ENCODE measurements at places on chromosomes 3 and 15.

DNA sequence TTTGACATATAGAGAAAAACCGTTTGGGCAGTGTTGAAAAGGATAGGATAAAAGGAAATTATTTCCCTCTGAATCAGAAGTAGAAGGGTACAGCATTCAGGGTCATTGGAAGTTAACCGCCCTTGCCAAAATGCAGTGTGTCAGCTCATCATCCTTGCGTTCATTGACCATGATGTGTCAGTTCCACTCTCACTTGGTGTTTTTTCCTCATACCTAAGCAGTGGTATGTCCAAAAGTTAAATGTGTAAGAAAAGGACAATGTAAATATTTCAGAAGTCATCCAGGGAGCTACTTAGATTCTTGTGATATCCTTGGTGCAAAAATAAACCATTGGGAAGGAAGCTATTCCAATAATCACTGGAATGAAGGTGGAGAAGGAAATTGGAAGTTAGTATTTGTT, 50.7 kb downstream of the MAP6D1 start:
- no peak for DNase-seq

DNA sequence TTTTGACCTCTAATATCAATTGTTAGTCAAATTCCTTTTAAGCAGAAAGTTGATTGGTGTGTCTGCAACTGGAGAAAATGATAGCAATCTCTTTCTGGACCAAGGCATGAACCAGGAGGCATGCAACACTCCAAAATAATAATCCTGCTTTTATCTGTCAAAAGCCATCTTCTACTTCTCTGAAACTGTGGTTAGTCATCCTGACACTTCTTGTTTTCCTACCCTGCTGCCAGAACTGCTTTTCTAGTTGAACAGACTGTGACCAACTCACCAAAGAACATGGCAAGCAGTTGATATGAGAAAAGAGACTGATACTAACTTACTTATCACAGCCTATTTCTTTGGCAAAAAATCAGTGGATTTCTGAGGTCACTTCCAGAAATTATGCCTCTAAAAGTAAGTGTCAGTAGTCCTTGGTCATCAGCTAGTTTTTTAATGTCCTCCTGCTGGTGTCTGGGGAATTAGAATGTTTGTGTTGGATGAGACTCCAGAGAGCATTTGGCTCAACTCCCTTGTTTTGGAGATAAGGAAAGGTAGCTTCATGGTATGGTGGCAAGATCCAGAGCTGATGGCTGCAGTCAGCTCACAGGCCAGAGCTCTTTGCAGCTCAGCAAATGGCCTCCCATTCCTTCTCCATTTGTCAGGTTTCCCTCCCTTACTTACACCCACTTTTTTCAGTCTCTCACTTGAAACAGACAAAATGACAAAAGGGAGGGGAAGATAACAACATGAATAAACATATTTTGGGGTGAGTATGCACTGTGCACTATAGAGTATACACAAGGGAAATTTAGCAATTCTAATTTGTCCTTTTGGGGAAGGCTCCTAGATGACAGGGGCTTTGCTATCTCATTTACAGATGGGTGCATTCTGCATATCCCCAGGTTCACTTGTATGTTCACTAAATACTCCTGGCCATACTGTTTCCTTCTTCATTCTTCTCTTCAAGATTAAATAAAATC, 7.0 kb downstream of the CRYGS start:
- no peak for DNase-seq

GRCh38 chr3:152269056-152269830, 514 bp downstream of the MBNL1 start:
- no peak for DNase-seq

DNA sequence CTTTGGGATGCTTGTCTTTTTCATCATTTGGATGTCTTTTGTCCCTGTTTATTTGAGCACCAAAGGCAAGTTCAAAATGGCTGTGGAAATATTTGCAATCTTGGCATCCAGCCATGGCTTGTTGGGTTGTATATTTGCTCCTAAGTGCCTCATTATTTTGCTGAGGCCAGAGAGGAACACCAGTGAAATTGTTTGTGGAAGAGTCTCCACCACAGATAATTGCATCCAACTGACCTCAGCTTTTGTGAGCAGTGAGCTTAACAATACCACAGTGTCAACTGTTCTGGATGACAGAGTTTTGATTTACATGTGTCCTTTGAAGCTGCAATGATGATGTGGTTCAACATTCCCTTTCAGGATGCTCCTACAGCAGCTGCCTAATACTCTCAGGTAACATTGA, 83.0 kb upstream of the KCNAB1 start:
- no peak for DNase-seq

DNA sequence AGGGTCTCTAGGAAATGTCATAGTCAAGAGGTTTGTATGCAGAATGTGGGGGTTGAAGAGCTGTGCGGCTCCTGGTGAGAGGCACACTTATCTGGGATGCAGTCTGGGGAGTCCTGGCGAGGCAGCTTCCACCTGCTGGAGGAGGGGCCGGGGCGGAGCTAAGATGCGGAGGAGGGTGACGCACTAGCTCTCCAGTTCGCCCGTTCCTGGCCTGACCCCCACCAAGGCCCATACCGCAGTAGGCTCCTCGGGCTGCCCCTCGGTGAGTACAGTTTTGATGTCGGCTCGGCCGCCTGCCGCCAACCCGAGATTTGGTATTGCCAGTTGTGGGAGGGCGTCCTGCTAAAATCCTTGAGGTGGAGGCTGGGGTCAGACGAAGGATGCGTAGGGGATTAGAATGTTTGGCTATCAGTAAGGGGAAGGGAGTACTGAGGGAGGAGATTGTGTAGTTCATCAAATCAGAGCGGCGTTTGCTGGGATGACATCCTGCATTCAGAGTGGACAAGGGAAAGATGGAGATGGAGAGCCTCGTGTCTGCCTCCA, at the start of gene SCG5:
TSS of gene SCG5 (plus strand) at position 194 of the 543 bp plus-strand sequence. CDS start 1,883 bp downstream, outside the sequence.
- DNase-seq: no peak

DNA sequence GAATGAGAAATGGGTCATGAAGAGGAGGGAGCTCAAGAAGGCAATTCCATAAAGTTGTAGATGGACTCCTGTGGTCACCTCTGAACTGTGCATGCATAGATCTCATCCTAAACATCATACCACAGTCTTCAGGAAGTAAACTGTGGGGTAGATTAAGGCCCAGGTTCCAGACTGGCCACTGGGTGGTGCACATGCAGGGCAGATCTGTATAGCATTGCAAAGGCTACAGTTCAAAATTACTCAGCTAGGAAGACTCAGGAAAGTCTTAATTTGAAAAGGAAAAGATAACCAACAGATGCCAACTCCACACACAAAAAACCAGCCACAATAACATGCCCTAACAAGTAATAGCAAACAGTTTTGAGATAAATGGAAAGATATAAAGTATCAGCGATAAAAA, 20.3 kb downstream of the KY start:
- DNase-seq: no peak

DNA sequence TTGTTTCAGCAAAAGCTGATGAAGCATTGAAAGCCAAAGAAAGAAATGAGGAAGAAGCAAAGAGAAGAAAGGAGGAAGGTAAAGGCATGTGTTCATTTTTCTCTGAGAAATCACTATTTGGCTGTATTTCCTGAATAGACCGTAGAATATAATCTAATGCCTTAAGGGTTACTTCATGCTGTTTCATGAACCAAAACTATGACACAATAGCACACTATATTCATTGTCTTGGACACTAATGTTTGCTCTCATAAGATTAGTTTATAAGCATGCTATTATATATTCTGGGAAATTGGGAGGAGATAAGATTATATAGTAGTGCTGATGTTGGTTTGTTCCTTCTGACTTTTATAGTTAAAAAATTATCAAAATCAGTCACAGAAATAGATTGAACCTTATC, 110.1 kb upstream of the MLF1 start:
- no peak for DNase-seq

DNA sequence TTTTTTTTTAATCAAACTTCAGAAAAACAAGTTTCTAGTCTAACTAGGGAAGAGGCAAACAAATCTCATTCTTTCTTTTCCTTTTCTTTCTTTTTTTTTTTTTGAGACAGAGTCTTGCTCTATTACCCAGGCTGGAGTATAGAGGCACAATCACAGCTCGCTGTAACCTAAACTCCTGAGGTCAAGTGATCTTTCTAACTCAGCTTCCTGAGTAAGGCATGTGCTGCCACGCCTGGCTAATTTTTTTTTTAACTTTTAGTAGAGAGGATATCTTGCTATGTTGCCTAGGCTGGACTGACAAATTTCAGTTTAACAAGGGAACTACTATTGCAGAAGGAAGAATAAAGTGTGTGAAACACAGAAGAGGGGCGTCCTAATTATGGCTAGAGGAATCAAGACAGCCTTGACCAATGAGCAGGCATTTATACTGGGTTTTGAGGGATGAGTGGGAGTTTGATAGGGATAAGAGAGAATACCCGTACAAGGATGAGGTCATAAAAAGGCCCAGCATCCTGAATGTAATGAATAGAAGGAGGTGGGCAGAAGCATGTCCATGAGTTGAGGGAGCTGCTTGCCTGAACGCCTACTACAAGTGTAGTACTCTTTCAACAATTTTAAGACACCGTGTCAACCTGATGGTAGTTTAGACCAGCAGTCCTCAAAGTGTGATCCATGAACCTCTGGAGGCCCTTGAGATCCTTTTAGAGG, 6.7 kb upstream of the ZFAND6 start:
- no peak for DNase-seq

DNA sequence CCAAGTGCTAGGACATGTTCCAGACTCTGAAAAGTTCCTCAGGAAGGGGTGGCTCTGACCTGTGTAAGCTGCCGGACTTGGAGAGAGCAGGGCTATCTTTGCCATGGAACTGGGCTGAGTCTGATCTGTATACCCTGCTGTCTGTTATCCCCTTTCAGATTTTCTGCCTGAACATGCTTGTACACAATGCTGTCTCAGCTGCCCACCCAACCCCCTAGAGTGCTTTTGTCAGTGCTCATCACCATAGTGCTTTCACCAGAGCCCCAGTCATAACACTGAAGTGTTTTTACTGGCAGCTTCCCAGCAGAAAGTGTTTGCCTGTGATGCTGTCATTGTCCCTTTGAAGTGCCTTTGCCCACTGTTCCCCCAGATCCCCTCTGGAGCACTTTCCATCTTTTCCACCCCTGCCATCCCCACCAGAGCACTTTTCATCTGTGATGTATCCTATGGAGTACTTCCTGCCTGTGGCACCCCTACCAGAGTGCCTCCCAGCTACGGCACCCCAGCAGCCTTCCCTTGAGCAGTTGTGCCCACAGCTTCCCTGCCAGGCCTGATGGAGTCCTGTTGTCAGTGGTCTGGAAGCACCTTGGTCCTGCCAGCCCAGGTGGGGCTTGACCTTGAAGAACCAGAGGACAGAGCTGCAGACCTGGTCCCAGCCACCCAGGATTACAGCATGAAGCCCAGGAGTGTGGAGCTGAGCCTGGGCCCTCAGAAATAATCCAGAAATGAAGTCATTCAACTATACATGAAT, 397.7 kb downstream of the DIPK2A start:
- no peak for DNase-seq

DNA sequence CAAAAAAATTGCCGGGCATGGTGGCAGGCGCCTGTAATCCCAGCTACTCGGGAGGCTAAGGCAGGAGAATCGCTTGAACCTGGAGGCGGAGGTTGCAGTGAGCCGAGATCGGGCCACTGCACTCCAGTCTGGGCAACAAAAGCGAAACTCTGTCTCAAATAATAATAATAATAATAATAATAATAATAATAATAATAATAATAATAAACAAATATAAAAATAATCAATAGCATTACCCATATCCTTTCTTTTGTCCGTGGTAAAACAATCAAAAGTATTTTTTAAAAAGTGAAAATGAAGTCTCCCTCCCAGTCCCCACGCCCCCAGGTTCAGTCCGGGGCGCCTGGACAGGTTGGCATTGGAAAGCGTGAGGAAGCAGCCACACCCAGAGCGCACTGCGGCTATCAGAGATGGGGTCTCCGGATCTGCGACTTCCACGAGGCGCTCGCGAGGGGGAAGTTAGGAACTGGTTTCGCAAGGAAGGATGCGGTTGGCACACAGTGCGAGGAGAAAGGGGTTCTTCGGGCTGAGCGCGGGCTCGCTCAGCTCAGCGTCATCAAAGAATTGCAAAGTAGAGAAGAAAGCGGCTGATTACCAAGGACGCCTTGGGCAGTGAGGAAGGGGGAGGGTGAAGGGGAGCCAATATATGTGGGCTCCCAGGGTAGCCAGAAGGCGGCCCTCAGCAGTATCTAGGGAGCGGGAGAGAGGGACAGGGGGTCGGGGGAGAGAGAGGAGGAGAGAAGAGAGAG, 69.5 kb upstream of the EPHB3 start:
- DNase-seq: no peak

DNA sequence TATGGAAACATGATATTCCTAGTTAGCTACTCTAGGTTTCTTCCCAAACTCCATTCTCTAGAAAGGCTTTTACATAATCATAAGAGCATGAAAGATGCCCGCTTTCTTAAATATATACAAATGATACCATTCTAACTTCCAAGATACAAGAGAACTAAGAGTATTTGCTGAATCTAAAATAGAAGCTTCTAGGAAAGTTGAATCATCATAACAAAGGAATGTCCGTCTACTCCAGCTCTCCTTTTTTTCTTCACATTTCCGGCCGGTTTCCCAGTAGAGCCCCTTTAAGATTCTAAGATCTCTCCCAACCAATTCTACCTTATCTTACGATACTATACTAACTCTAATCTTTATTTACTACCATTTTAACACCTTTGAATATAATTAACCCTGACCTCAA, 60.1 kb downstream of the RAD18 start:
- DNase-seq: no peak

DNA sequence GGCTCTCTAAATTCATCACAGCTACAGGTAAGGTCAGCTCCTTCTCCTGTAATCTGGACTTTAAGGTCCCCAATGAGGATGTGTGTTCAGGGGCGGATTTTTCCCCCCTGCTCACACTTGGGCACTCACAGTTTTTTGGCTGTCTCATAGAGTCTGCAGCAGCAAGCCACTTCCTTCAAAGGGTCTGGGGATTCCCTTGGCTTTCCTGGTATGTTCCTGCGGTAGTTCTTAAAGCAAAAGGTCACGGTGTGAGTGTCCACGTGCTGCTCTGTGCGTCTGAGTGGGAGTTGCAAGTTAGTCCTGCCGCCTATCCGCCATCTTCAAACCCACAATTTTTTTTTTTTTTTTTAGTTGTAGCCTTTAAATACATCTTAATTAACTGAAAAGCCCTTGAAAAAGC, 15.4 kb upstream of the CFAP20DC start:
- DNase-seq: no peak
